ENCODE measurements at places on chromosomes 1 and 21.

DNA sequence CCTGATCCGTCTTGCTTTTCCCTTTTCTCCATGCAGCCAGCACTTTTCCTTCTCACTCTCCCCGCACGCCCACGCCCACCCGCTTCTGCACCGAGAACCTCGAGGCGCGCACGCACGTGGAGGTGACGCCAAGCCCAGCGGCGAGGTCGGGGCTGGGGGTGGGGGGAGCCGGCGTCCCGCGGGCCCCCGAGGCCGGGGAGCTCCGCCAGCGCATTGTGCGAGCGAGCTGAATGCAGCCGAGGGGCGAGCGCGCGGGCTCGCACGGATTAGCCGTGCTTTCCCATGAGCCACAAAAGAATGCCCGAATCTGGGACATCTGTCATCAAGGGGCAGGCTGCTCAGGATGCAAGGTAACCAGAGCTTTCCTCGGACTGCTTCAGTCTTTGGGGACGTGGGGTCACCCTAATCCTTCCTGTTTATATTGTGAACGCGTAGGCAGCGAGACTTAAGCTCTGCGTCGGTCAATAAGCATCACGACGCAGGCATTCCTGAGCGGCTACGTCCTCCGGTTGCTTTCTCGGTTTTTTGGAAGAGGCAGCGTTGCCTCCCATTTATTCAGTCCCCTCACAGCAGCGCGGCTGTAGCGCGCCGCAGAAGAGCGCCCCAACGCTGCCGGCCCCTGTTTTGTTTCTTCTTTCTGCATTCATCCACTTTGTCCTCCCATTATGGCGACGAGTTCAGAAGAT, 67.3 kb upstream of the AKT3 start:
- no peak for DNase-seq

DNA sequence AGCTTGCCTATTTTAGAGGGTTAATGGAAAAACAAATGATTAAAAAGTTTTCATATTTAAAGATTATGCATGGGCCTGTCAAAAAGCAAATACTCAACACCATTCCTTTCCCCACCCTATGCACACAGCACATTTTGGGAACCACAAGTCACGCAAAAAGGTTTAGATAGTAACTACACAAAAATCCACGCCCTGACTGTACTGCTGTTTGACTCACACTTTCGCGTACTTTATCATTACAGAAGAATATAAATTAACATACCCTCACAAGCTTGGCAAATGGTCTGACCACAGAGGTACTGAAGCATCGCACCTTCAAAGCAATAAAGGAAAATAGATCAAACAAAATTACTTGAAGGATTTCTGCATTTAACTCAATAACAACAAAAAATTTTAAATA, 1.4 kb downstream of the ATP5PO start:
- no peak for DNase-seq

GRCh38 chr1:86085741-86086409, 70.7 kb downstream of the COL24A1 start:
- no peak for DNase-seq

GRCh38 chr1:17011092-17011438, 663 bp downstream of the ATP13A2 start:
- no peak for DNase-seq

- no peak for DNase-seq
These were observed 7.5 kb downstream of the GSTM3 start for GRCh38 chr1:109733236-109733870.

GRCh38 chr1:25958465-25958864, 39.4 kb downstream of the PAFAH2 start:
- DNase-seq: no peak

- no peak for DNase-seq
These were observed at the start of gene FAM110D for GRCh38 chr1:26158908-26159742. Gene FAM110D (plus strand): TSS chr1:26159079. CDS start chr1:26161292, 2,213 bp downstream.

DNA sequence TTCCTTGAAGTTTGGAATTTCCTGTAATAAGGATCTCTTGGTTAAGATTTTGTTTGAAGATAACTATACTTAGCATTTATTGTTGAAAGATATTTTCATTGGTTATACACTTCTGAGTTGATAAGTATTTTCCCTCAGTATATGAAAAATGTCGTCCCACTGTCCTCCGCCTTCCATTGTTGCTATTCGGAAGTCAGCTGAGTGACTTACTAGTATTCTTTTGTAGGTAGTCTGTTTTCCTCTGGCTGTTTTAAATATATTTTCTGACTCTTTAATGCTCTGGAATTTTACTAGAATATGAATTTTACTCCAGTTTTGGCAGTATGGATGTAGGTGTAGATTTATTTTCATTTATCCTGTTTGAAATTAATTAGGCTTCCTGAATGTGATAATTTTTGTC, 498.7 kb upstream of the NFIA start:
- DNase-seq: no peak

- no peak for DNase-seq
These were observed 84.9 kb upstream of the KCNK2 start for GRCh38 chr1:214997685-214998084.

DNA sequence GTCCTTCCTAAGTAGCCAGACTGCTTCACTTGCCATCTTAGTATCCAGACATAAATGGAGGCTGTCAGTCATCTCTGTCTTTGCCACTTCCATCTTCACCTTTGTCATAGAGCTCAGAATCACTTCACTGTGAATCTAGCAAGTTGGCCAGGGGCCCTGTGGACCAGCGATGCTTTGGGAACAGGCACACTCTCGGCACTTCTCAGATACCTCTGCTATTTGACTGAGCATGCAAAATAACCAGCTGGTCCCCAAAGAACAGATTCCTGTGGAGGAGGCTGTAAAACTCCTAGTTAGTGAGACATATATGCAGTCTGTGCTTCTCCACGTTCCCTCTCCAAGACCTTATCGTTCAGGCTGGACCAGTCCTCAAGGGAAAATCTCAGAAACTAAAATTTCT, 76.8 kb upstream of the COA6 start:
- DNase-seq: no peak

- peak; percentile 14 for DNase-seq
These were observed 61.1 kb downstream of the XCL1 start for GRCh38 chr1:168637350-168637991.

DNA sequence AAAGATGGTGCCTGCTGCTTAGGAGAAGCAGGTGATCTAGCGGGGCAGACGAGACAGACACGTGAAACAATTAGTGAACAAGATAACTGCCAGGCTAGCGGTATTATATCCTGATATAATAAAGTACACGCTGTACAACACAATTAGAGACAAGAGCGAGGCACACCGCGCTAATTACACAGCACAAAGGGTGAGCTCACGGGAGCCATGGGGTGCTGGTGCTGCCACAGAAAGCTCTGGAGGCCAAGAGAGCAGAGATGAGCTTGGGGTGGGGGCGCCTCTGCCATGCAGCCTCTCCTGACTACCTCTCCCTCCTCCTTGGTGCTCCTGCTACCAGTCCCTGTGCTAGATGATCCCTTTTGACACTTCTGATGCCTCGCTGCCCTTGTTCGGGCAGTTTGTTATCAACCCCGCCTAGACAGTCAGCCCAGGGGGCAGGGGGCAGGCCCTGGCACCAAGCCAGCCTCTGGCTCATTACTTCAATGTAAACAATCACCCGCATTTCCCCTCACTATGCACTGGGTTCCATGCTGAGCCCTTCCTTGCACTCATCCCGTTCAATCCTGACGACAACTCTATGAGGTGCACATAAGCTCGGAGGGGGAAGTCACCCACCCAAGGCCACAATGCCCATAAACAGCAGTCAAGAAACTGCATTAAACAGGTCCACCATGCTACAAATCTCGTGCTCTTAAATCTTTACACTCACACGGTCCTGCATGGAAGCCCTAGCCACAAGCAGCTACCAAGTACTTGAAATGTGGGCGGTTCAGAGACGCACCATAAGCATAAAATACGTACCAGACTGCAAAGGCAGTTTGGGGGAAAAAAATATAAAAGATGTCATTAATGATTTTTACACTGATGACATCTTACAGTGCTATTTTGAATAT, 103.0 kb downstream of the SSBP3 start:
- no peak for DNase-seq

GRCh38 chr1:165629848-165630628, 996 bp upstream of the MGST3 start:
- peak; percentile 4 for DNase-seq

DNA sequence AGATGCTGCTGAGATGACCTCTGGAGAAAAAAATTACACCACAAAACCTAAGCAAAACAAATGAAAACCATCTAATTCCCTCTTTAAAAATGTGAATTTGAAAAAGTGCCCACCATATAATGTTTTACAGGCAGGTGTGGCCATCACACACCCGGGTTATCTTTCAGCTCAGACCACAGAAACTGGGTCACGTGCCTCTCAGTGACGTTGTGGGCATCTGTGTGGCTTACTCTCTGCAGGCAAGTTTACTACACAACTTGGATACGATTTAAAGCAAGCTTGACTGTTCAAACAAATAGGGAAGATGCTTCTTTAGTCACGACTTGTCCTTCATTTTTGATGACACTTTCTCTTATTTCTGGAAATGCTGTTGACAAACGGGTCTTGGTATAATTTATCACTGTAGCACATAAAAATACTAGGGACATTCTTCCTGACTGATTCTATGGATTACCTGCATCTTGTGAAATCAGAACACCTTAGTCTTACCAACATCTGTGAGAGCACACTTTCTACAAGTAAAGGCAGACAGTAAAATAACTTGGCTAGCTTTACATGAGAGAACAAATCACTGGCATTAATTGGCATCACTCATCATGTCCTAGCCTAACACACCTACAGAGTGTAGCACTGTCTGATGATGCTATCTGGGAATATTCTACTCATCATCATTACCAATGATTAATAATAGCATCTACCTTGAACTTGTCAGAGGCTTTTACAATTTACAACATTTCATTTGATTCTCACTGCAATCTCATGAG, 89.3 kb upstream of the EDEM3 start:
- no peak for DNase-seq

DNA sequence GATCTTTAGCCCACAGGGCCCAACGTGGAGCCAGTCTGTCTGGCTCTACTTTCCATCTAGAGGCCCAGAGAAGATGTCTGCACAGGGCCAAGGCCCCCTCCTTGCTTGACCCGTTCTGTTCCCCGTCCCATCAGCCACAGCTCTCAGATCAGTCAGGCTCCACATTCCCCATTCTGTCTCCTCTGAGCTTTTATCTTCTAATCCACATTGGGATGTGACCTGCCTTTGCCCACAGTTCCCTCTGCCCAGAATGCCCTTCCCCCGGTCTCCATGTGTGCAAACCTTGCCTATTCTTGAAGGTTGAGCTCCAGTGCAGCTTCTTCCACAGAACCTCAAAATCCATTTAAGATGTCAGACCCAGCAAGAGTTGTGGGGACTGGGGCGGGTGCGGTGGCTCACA, 53.3 kb upstream of the WASF2 start:
- no peak for DNase-seq

DNA sequence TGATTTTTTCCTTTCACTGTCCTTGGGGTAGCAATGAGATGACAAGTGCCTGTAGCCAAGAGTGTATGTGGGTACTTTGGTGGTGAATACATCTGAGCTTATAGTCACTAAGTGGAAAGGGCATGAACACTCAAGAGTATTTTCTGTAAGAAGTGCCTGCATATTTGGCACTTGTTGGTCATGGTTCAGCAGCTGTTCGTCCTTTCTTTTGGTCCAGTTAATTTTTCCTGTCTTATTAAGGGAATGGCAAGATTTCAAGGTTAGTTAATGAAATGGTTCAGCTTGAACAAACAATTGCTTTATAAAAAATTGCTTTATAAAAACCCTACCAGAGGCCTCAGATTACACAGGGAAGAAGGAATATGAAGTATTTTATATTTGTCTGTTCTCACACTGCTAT, 48.6 kb upstream of the GPR52 start:
- no peak for DNase-seq

DNA sequence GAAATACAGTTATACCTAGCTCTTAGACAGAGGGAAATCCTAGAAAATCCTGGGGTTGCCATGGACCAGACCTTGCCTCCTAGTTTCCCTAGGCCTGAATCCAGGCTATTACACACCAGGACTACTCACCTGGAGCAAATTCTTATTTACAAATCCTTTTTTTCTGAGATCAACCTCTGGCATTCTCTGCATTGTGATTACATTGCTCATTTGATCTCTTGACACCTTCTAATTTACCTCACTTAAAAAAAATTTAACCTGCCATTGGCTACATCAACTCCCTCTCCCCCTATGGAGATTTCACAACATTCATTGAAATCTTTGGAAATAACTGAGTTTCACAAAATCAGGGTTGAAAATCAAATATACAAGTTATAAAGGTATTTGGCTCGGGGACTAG, 2.9 kb upstream of the C1orf105 start:
- no peak for DNase-seq

GRCh38 chr1:32757213-32757895, 54.8 kb upstream of the SYNC start:
- DNase-seq: no peak

GRCh38 chr1:201826830-201827229, 2.1 kb upstream of the IPO9 start:
- DNase-seq: no peak

GRCh38 chr1:153100245-153100644, 5.9 kb upstream of the SPRR2E start:
- DNase-seq: no peak

- DNase-seq: no peak
These were observed 26.2 kb upstream of the SNX27 start for GRCh38 chr1:151585622-151586021.

GRCh38 chr1:192807211-192808162, 1.4 kb upstream of the RGS2 start:
- peak; percentile 24 for DNase-seq

DNA sequence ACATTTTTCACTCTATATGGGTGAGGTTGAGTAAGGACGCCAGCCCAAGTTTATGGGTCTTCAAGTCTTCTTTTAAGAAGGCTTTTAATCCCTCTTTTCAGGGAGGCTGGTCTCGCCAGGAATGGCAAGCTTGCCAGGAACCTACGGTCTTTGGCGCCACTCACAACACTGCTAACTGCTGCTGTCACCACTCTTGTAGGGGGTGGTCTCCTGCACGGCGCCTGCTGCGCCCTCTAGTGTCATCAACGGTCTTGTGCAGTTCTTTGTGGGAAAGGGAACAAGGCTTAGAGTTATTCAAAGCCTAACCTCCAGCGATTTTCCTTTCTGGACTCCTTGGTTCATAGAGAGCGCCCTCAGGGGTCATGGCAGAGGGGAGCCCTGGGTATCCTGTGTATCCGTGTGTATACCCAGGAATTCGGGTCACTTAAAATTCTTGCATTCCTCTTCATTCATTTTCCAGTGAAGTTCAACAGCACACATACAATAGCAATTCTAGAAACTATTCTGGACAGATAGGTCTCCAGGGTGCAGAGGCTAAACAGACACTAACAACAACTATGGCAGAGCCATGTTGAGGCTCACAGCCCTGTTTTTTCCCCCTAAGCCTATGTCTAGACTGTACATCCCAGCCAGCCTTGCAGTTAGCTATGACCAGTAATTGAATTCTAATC, 392.8 kb upstream of the CAMK1G start:
- peak; percentile 12 for DNase-seq

GRCh38 chr1:195965475-195965874, 642.8 kb downstream of the KCNT2 start:
- no peak for DNase-seq

- no peak for DNase-seq
These were observed 207.2 kb upstream of the NFIA start for GRCh38 chr1:60875138-60875537.
